ENCODE measurements at places on chromosomes 6 and 20.
A peak's percentile ranks its signal among the peaks of the same experiment; 100 is the strongest.

DNA sequence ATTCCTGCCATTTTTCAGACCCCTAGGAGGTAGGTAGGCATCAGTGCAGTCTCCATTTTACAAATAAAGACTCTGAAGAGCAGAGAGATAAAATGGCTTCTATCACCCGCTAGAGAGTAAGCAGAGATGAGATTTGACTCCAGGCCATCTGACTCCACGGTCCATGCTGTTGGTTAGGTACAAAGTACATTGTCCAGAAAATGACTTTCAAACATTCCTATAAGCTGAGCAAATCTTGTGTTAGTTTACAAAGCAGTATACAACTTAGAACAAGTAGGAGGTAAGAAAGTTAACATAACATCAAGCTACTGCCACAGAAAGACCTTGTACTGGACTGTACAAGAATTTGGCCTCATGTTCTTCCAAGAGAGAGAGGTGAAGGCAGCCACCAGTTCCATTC, 14.9 kb downstream of the BTN1A1 start:
- DNase-seq = no peak

DNA sequence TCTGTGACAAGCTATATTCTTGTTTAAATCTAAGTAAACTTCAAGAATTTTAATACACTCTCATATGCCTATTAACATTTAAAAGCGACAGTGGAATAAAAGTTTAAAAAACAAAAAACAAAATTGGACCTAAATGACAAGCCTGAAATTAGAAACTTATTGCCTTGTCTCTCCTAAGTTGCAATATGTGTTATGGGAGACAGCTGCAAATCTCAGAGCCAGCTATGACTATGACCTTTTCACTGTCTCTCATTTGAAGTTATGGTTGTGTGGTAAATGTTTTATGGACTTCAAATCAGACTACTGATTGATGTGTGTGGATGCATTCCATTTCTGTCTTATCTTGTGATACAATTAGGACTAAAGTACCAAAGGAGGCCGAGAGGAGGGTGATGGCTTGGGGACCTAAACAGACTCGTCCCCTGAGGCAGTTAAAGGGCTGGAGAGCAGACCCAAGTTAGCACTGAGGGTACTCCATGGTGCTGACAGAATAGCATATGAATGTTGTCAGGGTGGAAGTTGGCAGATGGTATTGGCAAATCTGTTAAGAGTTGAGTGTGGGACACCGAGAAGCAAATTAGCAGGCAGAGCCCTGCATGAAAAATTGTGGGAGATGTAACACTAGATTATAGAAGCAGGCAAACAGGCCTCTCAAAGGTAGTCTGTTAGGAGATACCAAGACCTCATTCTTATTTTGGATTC, 930.1 kb upstream of the MAN1A1 start:
- no peak for DNase-seq

DNA sequence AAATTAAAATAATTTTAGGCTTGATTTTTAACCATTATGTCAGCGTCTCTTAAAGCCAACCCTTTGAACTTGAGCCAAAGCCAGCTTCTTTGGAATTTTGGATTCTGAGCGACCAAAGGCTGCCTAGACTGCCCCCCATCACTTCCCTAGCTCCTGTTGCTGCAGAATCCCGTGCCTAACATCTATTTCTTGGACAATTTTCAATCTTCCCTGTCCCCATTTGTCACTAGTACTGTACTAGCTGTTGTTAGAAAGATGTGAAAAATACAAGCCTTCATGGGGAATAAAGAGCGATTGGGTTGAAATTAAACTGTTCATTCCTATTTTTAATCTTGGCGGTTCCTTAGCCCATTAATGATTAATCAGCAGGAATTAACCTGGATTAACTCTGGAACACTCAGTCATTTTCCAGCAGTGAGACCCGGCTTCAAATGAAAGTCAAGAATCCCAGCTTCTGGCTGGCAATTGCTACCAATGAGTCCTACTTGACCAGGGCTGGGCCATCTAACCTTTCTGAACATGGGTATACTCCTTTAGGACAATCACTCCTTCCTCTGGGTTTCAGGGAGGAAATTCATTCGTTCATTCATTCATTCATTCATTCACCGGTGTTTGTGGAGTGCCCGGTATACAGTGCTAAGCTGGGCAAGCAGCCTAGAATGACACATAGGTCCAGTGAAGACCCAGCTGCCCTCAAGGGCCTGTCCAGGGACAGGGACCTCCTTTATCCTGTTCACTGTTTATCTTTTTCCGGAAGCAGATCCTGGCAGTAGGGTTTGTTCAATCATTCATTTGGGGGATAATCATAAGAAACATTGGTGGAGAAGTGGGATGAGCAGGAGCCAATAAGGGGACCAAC, 1.4 kb upstream of the RRBP1 start:
- no peak for DNase-seq

DNA sequence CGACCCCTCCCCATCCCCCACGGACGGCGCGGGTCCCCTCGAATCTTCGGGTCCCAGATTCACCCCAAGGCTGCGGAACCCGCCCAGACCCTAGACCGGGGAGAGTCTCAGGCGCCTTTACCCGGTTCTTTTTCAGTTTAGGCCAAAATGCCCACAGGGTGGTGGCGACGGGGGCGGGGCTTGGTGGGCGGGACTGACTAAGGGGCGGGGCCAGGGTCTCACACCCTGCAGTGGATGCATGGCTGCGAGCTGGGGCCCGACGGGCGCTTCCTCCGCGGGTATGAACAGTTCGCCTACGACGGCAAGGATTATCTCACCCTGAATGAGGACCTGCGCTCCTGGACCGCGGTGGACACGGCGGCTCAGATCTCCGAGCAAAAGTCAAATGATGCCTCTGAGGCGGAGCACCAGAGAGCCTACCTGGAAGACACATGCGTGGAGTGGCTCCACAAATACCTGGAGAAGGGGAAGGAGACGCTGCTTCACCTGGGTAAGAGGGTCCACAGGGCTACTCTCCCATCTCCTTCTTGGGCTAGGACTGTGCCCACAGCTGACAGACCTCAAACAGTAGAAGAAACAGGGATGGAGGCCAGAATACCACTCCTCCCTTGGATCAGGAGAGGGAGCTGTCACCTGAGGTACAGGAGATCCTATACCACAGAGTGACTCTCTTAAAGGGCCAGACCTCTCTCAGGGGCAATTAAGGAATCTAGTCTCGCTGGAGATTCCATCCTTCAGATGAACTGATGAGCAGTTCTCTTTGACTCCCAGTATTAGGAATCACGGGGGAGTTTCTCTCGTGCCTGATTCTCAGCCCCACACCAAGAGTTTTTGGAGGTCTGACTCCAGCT, 942 bp downstream of the HLA-E start:
- DNase-seq = peak; percentile 46

DNA sequence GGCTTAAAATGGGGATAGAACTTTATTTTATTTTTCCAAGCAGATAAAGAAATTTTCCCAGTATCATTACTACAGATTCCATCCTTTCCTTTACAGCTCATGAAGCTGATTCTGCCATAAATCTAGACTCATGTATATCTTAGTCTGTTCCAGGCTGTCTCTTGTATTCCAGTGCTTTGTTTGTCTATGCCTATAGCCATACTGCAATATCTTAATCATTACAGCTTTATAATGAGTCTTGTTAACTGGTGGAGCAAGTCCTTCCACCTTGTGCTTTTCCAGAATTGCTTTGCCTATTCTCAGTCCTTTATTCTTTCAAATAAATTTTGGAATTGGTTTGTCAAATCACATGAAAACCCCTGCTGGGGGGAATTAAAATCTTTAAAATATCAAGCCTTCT, 99.2 kb downstream of the MAP3K5 start:
- no peak for DNase-seq

- no peak for DNase-seq
These were observed 77.2 kb upstream of the PTCHD4 start for GRCh38 chr6:48188158-48188557.

- DNase-seq = no peak
These were observed 693.1 kb downstream of the PTPRT start for GRCh38 chr20:42496595-42496994.

- peak; percentile 2 for DNase-seq
These were observed 2.5 kb downstream of the NTSR1 start for GRCh38 chr20:62710886-62711702.

GRCh38 chr20:17457588-17458190, 73.5 kb downstream of the BFSP1 start:
- no peak for DNase-seq

GRCh38 chr6:21596949-21597682, 3.6 kb downstream of the SOX4 start:
- DNase-seq = no peak

- no peak for DNase-seq
These were observed 287.0 kb downstream of the CLIC5 start for GRCh38 chr6:45728674-45729073.

DNA sequence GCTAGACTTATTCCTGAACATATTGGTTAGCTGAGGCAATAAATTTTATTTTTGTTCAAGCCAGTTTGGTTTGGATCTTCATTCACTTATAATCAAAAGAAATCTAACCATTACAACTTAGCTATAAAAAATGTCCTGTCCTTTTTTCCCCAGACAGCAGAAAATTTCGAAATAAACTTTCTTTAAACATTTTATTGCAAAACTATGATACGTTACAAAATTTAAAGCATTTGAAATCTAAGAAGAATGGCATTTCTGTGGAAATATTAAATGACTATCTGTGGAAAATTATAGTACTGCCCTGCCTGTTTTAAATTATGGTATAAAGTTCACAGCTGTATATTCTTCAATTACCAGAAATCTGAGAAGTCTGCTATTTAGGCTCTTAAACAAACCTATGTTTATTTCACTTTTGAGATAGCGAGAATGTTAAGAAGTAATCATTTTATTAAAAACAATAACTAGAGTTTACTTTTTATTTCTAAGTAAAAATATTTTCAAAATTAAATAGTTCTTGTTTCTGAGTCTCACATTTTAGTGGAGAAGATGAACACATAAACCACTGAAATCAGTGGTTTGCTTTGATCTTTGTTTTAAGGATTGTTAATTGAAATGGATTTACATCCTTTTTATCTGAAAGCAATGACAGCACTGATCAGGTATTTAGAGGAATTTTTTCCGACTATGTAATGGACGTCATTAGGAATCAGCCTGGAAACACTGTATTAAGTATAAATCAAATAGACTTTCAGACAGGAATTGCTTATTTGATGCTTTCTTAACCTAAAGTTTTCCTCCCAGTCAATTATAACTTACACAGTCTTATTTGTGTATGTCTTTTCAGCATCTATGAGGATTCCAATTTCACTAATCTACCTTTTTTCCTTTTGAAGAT, 553.7 kb downstream of the COL12A1 start:
- DNase-seq = no peak

DNA sequence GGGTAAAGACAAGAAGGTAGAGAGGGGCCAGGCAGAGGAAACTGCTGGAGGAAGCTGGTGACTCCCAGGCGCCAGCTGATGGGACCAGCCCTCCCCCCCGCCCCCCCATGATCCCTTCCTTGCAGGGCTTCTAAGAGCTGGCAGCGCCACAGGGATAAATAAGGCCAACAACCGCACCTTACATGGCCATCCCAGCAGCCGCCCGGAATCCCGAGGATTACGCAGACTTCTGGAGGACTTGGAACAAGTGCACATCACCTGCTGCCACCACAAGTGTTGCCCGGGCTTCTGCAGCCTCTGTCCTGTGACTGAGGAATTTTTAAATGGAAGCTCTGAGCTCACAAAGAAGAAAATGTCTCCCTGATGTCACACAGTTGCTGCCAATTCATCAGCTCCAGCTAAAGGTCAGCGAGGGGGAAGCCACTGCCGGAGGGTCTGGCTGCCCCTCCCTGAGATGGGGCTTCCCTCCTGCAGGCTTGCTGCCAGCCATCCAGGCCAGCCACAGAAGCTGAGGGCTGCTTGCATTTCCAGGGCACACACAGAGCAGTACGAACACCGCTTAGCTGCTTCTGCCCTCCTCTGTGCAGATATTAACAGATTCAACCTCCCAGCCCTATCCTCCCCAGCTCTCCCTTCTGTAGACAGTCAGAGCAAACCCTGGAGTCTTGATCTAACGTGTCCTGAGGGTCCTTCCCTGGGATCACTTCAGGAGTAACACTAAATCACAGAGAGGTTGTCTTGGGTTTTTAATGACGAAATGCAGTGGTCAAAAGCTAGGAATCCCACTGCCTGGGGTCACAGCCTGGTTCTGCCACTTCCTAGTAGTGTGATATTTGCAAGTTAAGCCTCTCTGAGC, 38.6 kb upstream of the PIM1 start:
- no peak for DNase-seq

- DNase-seq = no peak
These were observed 5.7 kb downstream of the EBF4 start for GRCh38 chr20:2698186-2698817.

DNA sequence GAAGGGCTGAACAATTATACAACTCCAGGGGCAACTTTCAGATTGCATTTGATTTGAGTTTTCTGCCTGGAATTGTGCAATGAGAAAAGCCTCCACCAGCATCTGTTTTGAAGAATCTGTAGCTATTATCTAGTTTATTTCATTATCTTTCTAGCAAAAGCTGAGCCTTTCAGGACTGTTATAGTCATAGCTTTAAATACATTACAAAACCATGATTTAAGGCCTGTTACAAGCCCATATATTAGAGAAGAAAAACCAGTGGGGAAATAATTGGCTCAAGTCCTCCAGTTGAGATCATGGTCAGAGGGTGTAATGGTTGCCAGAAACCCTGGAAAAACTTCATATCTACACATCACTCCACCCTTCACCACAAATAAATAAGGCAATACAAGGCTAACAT, 676.2 kb downstream of the HDGFL1 start:
- DNase-seq = no peak

- DNase-seq = no peak
These were observed 68.1 kb downstream of the DLL1 start for GRCh38 chr6:170222498-170223471.

- DNase-seq = no peak
These were observed 23.5 kb upstream of the IBTK start for GRCh38 chr6:82270881-82271635.

- DNase-seq = no peak
These were observed 94.7 kb downstream of the RPP40 start for GRCh38 chr6:4909063-4909706.

DNA sequence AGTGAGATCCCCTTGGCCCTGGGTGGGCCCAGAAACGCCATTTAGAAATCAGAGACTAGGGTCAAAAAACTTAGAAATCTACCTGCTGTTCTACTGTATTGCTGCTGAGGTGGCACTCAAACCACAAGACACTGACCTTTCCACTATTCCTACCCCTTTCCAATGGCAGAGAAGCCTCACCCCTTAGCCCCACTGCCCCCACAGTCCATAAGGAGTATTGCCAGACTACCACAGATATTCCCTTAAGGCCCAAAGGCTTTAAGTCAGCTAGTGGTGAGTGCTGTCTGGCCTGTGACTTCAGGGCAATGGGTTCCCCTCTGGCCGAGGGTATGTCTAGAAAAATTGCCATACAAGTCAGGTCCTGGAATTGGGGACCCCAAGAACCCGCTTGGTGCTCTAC, 656.1 kb downstream of the COL12A1 start:
- no peak for DNase-seq

GRCh38 chr20:41599699-41600104, 18.5 kb downstream of the CHD6 start:
- no peak for DNase-seq

DNA sequence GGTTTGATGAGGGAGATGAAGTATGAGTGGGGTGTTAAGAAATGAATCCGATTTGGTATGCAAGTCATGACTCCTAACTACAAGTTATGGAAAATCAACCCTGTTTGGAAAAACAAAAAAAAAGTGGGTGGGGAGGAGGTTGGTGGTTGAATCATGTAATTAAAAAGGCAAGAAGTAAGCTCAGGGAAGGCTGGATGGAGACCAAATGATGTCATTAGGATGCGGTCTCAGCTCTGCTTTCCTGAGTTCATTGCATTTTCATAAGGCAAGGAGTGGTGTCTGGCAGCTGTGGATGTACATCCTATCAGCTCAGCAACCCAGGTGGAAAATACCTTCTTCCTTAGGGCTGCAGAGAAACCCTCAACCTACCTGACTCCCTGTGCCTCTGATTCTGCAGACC, 60.4 kb upstream of the AKAP12 start:
- peak; percentile 10 for DNase-seq

- DNase-seq = no peak
These were observed 179.5 kb downstream of the BTBD9 start for GRCh38 chr6:38460186-38460585.
